ENCODE measurements at places on chromosomes 6 and 20. TPM values are rescaled to one million over a fixed set of nuclear protein-coding genes. Genes with fewer than 3 reads are reported as not detected.

GRCh38 chr6:105646391-105646867 is 243.5 kb upstream of the PREP start:
- peak overlapping the region; percentile 58 for H3K27ac ChIP-seq
- DNase-seq, result peak; percentile 47
- H3K36me3 ChIP-seq, result peaks cover 3% of the 10 kb centered on the region
- peaks cover 43% of the 10 kb centered on the region for H3K4me1 ChIP-seq

GRCh38 chr20:58044286-58044685 is 184.2 kb downstream of the ANKRD60 start:
- H3K27me3 ChIP-seq, result peaks cover 10% of the 10 kb centered on the region
- H3K36me3 ChIP-seq, result no peaks in the 10 kb centered on the region
- H3K4me1 ChIP-seq, result no peaks in the 10 kb centered on the region

GRCh38 chr20:52484438-52484837 is 292.9 kb upstream of the ZFP64 start:
- DNase-seq, result no peak
- H3K4me3 ChIP-seq, result no peak overlapping the region
- H3K4me1 ChIP-seq, result no peaks in the 10 kb centered on the region
- no peaks in the 10 kb centered on the region for H3K27me3 ChIP-seq
- H3K36me3 ChIP-seq, result no peaks in the 10 kb centered on the region
- no peak overlapping the region for H3K27ac ChIP-seq

- H3K36me3 ChIP-seq, result no peaks in the 10 kb centered on the region
- H3K27ac ChIP-seq, result no peak overlapping the region
- H3K4me1 ChIP-seq, result no peaks in the 10 kb centered on the region
- no peak for DNase-seq
- peaks cover 2% of the 10 kb centered on the region for H3K27me3 ChIP-seq
- H3K4me3 ChIP-seq, result no peak overlapping the region
Measured at GRCh38 chr6:74091136-74091793, 395.3 kb downstream of the CD109 start.

DNA sequence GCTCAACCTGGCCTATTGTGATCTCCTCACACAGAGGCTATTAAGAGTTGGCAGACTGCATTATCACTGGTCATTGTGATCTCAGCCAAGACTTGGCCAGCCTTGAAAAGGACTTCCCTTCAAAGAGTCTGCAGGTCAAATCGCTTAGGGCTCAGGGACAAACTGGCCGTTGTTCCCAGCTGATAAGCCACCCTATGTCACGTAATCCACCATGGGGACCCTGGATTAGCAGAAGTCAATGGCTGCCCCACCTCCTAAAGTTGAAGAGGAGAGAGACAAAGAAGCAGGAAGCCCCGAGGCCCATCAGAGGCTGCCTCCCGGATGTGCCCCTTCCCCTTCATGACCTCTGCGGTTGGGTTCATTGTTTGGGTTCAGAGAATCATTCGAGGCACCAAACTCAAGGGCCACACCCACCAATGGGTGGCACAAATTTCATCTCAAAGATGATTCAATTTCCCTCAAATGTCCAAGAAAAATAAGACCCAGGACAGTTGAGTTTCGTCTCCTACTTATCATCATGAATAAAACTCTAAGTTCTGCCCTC is 56.6 kb downstream of the BPIFB1 start:
- H3K27ac ChIP-seq, result no peak overlapping the region
- no peaks in the 10 kb centered on the region for H3K36me3 ChIP-seq
- H3K4me3 ChIP-seq, result no peak overlapping the region
- H3K4me1 ChIP-seq, result no peaks in the 10 kb centered on the region
- DNase-seq, result no peak
- H3K27me3 ChIP-seq, result no peaks in the 10 kb centered on the region

GRCh38 chr6:56043761-56044160 is 168.4 kb upstream of the BMP5 start:
- no peak for DNase-seq
- H3K27me3 ChIP-seq, result no peaks in the 10 kb centered on the region
- no peaks in the 10 kb centered on the region for H3K36me3 ChIP-seq
- no peak overlapping the region for H3K27ac ChIP-seq

- DNase-seq, result no peak
- no peaks in the 10 kb centered on the region for H3K36me3 ChIP-seq
- H3K27me3 ChIP-seq, result no peaks in the 10 kb centered on the region
- H3K4me3 ChIP-seq, result no peak overlapping the region
Measured at GRCh38 chr6:33088258-33088930, 12.6 kb downstream of the HLA-DPB1 start.

DNA sequence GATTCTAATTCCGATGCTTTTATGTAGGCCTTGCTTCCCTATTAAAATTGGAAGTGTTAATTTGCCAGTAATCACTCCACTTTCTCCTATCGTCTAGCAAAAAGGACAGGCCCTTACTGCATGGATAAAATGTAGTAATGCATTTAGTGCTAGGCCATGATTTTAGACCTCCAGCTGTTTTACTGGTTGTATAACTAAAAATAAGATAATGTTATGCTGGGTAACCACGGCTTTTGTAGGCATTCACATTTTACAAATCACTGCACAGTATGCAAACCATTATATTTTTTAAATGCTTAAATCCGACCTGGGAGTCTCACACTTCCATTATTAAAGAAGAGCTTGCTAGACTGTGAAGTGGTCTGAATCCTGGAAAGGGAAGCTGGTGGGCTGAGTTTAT is 179.5 kb downstream of the TFAP2A start:
- DNase-seq, result no peak
- no peak overlapping the region for H3K4me3 ChIP-seq
- H3K36me3 ChIP-seq, result no peaks in the 10 kb centered on the region
- H3K27me3 ChIP-seq, result no peaks in the 10 kb centered on the region

DNA sequence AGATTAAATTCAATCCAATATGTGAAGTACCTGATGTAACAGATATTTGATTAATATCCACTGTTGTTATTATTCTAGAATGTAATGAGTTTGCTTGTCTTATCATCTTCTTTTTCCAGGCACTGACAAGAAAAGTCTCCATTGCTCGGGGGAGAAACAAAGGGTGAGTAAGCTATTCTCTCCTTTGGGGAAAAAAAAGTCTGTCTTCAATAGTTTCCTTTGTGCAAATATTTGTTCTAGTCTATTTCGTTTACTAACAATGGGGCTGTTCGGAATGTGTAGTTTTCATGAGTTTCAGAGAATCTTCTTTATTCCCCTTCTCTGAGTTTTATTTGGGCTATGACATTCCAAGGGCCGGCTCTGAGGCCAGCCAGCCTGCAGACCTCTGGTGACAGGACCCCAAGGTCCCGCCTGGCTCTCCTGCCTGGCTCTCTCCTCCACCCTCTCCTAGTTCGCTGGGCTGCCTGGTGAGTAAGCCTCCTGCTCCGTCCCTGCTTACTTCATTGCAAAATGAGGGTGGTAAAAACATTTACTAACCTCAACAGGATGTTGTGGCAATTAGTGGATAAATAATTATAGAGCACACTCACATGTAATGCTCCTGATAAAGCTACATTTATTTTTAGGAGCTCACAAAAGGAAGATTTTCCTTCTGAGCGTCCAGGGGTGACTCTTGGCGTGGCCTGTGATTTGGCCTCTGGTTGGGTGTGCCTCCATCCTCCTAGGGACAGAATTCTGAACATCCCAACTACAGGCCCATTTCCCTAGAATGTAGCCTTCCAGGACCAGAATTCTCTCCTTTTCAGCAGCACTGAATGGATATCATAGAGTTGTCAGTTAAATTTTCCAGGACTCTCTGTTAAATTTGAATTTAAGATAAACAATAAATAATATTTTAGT is 43.1 kb upstream of the SNX9 start:
- no peak overlapping the region for H3K27ac ChIP-seq
- no peak overlapping the region for H3K4me3 ChIP-seq
- peaks cover 4% of the 10 kb centered on the region for H3K4me1 ChIP-seq
- H3K27me3 ChIP-seq, result no peaks in the 10 kb centered on the region
- peaks cover 3% of the 10 kb centered on the region for H3K36me3 ChIP-seq
- no peak for DNase-seq

- H3K27ac ChIP-seq, result no peak overlapping the region
- no peak overlapping the region for H3K4me3 ChIP-seq
- no peaks in the 10 kb centered on the region for H3K36me3 ChIP-seq
- H3K27me3 ChIP-seq, result no peaks in the 10 kb centered on the region
- DNase-seq, result no peak
Measured at GRCh38 chr6:81451787-81452186, 300.7 kb downstream of the TENT5A start.

DNA sequence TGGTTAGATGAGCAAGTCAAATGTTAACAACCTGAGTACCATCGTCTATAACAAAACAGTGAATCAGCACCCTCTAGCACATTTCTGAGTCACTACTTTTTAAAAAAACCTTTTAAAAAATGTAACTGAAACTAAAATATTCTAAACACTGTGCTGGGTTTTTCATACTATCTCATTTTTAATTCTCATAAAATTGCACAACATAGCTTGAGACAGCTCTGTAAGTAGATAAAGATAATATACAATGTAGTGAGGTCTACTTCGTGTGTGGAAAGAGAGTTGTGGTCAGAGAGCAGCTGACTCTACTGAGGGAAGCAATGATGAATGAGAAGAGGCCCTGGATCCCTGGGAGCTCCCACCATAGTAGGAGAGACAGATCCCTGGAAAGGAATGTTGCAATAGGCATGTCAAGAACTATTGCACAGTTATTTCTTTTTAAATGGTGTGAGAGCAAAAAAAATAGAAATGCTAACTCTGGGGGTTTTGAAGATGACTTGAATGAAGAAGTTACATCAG is 13.6 kb upstream of the CALHM6 start:
- H3K27me3 ChIP-seq, result peaks cover 17% of the 10 kb centered on the region
- no peak overlapping the region for H3K4me3 ChIP-seq
- no peak overlapping the region for H3K27ac ChIP-seq
- no peak for DNase-seq
- H3K36me3 ChIP-seq, result no peaks in the 10 kb centered on the region

- H3K27ac ChIP-seq, result peak overlapping the region; percentile 95
- H3K36me3 ChIP-seq, result peaks cover 25% of the 10 kb centered on the region
- peak overlapping the region; percentile 83 for H3K4me3 ChIP-seq
- peaks cover 4% of the 10 kb centered on the region for H3K27me3 ChIP-seq
Measured at GRCh38 chr6:87155842-87156815, 764 bp downstream of the ZNF292 start.

DNA sequence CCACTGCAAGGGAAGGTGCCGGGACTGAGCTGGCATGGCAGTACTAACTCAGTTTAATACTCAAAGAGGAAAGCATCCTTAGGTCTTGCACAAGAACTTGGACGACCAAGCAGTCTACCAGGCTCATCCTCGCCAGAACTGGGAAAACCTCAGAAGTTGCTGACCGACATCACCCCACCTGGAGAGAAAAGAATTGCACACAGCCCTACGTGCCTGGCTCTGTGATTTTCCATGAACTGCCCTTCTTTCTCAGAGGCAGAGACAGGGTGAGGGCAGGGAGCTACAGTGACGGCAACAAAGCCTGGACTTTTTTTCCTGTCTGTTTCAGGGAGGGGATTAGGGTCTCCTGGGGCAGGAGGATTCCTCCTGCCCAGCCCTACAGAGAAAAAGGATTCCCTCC is 8.0 kb downstream of the JAG1 start:
- no peak for DNase-seq
- H3K4me1 ChIP-seq, result no peaks in the 10 kb centered on the region
- peaks cover 49% of the 10 kb centered on the region for H3K27me3 ChIP-seq
- no peaks in the 10 kb centered on the region for H3K36me3 ChIP-seq
- no peak overlapping the region for H3K4me3 ChIP-seq

DNA sequence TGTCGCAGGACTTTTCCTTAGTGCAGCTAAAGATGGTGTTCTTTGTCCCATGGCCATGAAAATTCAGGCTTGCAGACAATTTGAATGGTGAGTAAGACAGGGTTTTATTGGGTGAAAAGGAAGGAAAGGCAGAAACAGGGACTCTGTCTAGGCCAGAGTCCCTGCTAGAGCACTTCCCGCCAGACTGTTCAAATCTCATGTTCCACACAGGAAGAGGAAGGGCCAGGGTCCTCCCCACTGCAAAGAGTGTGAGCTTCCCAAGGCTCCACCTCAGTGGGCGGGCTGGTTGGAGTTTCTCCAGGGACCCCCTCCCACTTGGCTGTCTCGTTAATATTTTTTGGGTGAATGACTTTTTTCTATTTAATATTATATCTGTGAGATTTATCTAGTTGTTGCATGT is 29.0 kb downstream of the COL19A1 start:
- no peaks in the 10 kb centered on the region for H3K27me3 ChIP-seq
- H3K27ac ChIP-seq, result no peak overlapping the region
- H3K4me3 ChIP-seq, result no peak overlapping the region
- no peaks in the 10 kb centered on the region for H3K4me1 ChIP-seq

GRCh38 chr6:43798688-43799444 is 28.9 kb downstream of the VEGFA start:
- H3K4me3 ChIP-seq, result no peak overlapping the region
- H3K4me1 ChIP-seq, result peaks cover 4% of the 10 kb centered on the region
- H3K27me3 ChIP-seq, result no peaks in the 10 kb centered on the region
- H3K27ac ChIP-seq, result no peak overlapping the region
- no peaks in the 10 kb centered on the region for H3K36me3 ChIP-seq

DNA sequence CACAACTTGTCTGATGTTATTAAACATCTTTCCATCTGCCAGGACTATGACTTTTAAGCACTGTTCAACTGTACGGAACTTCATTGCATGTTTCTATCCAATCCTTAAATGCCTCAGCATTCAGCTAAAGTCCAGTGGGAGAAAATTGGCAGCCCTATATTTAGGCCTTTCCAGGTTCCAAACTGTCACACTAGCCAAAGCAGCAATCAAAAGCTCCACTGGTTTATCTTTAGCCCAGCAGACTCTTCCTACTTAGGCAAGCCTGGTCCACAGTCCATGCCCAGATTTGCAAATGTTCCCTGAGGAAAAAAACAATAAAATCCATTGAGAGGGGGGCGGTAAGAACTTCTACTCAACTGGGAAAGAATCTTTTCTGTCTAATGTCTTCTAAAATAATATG is 349.1 kb upstream of the GJE1 start:
- H3K36me3 ChIP-seq, result no peaks in the 10 kb centered on the region
- H3K4me1 ChIP-seq, result no peaks in the 10 kb centered on the region
- H3K4me3 ChIP-seq, result no peak overlapping the region
- H3K27me3 ChIP-seq, result no peaks in the 10 kb centered on the region

MROH8 gene
- 3.0 TPM for total RNA-seq

TAAR1 gene
- total RNA-seq, result not detected

C6orf15 gene
- total RNA-seq, result not detected

SPATS1 gene
- total RNA-seq, result not detected

SLC17A2 gene
- not detected for total RNA-seq

B3GAT2 gene
- total RNA-seq, result 0.06 TPM

Data from activated naive CD8-positive, alpha-beta T cell treated with anti-CD3 and anti-CD28 coated beads for 36 hours (primary cell).